Mucosa of gallbladder (tissue), 1 donor: ENCODE measurements at places on chromosomes 3 and 15. TPM values are rescaled to one million over a fixed set of nuclear protein-coding genes. Genes with fewer than 3 reads are reported as not detected.

GRCh38 chr15:52783929-52784798 lies 6.0 kb downstream of the ONECUT1 start:
- DNase-seq = peak; percentile 37

DNA sequence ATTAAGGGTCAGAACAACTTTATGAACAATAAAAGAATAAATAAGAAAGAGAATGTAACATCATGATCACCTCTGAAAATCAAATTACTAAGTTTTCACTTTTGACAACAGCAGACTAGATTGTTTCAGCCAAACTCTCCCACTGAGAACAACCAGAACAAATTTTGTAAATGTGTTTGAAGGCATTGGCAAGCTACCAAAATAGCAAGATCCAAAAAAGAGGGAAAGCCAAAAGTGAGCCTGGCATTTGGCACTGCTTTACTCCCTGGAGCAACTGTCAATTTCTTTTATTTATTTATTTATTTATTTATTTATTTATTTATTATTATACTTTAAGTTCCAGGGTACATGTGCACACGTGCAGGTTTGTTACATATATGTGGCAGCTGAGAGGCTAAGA lies 67.2 kb downstream of the CFAP44 start:
- DNase-seq = no peak

DNA sequence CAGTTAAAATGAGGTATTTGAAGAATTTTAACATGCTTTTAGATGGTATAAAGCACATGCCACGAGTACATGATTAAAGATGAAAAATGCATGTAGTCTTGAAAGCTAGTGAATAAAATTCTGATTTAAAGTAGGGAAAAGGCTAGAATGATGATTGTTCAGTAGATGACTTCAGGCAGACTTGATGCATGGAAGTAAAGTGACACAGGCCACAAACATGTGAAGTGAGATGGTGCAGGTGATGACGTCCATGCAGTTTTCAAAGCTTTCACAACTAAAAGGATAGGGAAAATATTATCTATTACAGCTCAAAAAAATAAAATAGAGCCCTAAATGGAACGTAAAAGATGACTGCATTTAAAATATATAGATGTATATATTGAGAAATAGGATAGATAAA lies 140.9 kb downstream of the TFG start:
- DNase-seq = no peak

DNA sequence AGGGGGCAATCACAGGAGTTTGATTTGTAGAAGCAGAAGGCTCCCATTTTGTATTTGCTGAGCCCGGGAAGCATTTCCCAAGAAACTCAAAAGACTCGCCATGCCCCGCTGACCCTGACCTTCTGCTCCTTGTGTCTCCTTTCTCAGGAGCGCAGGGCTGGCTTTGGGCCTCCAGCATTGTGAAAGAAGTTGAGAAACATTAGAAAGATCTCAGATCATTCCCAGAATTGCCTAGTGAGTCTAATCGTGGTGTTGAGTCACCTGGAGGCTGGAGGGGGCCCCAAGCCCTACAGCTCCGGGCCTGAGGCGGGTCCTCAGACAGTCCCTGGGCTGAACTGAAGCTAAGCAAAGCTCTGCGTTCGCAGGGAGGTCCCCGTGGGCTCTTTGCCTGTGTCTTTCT lies 10.9 kb upstream of the PIGZ start:
- DNase-seq = no peak

DNA sequence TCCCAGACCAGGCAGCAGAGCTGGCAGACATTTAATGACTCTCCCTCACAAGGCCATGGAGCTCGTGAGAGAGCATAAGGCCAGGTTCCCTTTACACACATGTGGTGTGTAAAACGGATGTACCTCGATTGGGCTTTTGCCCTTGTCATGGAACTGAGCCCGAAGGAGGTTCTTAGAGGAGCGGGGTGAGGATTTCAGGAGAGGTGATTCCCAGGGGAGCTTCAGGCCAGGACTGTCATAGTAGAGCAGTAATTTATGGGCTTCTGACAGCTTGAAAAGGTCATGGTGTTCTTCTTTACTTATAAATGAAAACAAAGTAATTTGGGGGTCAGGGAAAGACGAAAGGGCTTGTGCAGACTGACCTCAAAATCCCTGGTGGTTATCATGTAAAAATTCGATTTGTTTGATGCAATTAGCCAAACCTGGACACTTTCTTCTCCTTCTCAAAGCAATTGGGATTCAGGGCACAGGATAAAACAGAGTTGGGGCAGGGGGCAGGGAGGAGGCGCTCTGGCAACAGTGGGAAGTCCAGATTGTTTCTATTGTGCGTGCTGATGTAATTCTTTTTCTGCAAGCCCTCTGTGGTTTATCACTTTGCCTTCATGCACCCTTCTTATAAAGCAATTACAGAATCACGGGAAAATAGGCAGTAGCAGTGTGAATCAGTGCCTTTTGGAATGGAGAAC lies 51.0 kb downstream of the CACNA1D start:
- DNase-seq = no peak

- no peak for DNase-seq
Observed at GRCh38 chr3:129058441-129059200, 2.0 kb upstream of the GP9 start.

DNA sequence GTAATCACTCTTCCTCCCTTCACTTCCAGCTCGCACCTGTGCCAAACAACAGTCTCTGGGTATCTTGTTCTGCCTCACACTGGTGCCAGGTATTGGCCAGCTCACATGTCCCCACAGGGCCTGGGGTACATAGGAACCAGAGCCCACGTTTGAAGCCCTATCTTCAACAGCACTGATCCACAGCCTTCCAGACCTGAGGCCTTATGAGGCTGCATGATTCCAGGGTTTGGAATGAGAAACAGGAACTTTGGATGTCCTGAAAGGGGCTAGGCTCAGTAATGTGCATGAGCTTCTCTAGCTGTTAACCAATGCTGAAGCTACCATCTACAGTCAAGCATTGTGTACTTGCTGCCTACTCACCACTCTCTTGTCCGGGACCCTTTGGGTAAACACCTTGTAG lies 92.4 kb downstream of the GPR156 start:
- DNase-seq = no peak

GRCh38 chr15:85597155-85597815 lies 197.4 kb downstream of the KLHL25 start:
- DNase-seq = no peak

DNA sequence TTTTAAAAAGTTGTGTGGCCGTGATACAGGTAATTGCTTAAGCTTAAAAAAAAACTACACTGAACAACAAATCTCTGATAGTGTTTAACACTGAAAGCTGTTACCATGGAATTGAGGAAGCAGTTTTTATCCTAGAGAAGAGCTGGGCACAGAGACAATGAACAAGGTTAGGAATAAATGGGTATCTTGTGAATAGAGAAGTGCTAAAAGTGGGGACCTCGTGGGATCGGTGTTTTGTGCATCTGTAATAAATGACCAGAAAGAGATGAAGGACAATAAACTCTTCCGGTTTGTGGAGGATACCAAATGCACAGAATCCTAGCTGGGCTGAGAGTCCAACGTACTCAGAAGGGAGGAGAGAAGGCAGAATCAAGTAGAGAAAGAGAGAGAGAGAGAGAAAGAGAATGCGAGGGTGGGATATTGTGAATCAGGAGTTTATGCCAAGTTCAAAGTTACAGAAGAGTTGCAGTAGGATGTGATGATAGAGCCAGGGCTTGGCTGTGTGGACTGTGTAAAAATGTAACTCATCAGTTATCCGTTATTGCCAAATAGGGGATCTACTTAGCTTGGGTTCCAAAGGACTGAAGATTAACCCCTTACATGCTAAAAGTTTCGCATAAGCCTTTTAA lies 148.9 kb downstream of the IL20RB start:
- DNase-seq = no peak

GRCh38 chr3:159978353-159978752 lies 10.3 kb upstream of the IL12A start:
- DNase-seq = no peak

- no peak for DNase-seq
Observed at GRCh38 chr3:117756563-117756962, 1047.0 kb downstream of the TUSC7 start.

DNA sequence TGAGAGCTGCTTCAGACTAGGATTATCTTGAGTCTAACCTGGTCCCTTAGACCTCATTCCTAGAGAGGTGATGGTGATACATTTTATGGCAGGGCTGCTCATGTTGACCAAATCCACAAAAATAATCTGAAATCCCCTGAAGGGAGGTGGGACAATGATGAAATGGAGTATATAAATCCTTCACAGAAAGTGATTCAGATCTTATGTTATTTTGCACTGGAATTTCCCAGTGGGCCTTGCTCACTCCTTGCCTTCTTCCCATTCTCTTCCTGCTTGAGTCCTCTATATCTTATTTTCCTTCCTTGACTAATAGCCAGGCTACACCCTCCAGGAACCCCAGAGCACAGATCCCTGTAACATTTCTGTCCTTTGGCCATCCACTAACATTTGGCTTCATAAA lies 10.4 kb upstream of the TMEM202 start:
- DNase-seq = no peak

DNA sequence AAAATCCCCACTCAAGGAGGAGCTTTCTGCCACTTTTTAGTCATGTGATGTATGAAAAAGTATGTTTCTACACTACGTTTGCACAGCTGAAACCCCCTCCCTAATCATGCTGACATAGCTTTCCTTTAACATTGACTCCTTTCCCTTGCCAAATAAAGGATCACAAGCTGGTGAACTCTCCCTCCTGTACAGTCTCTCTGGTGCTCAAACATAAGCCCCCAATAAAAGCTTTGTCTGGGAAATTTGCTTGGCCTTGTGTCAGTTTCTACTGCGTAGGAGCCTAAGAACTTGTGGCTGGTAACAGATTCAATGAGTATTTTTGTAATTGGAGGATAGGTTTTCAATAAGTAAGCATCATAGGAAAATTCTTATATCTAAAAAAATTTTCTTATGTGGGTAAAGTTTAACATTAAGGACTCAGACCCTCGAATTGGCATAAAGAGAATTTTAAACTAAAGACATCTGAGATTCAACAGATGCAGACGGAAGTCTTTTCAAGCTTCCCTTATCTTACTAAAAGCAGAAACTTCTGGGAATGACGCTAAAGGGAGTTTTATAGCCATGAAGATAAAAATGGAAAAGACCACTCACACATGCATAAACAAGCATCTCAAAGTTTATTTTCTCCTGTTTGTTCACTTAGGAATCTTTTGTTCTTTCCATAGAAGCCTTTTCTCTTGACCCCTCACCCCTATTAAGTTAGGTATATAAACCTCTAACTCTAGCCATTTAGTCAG lies 44.1 kb upstream of the P2RY1 start:
- no peak for DNase-seq

DNA sequence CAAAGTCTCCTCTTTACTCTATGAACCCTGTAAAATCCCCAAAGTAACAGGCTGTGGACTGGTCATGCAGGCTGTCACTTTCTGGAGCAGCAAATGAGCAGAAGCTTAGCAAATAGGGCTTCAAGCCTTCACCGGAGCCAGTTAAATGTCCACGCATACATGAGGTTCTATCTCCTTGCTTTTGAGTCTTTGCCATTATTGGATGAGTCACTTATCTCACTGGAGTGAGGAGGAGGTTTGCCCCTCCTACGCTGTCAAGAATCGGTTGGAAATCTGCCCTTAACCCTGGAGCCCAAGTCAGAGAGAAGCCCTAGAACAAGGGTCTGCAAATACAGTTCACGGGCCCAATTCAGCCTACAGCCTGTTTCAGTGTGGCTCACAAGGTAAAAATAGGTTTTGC lies 126.1 kb upstream of the CTNNB1 start:
- DNase-seq = no peak

Gene CACNA1D
- total RNA-seq = 39.2 TPM

Gene FOXL2
- 0.14 TPM for total RNA-seq

Gene KBTBD13
- not detected for total RNA-seq

Gene ILDR1
- total RNA-seq = 19.9 TPM

Gene GAP43
- total RNA-seq = 1.8 TPM

Gene HHATL
- 0.35 TPM for total RNA-seq

Gene FEZF2
- not detected for total RNA-seq

Gene LMAN1L
- total RNA-seq = not detected

Gene KIF15
- total RNA-seq = 1.7 TPM
